ENCODE measurements at places on chromosomes 6 and 20.

DNA sequence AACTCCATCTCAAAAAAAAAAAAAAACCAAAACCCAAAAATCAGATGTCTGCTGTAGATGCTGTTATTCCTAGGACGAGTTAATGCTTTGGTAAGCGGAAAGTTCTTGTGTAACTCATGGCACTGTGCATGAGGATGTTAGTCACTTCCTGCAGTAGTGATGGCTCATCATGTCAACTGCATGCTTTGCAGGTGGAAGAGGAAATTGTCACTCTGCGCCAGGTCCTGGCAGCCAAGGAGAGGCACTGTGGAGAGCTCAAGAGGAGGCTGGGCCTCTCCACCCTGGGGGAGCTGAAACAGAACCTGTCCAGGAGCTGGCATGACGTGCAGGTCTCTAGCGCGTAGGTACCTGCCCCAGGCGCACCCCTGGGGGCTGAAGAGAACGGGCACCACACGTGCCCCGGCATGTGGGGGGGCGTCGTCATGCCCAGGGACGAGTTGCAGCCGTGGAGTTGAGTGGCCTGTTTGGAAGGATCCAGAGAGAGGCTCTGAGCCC is 8.5 kb downstream of the TPD52L2 start:
- no peak for DNase-seq

DNA sequence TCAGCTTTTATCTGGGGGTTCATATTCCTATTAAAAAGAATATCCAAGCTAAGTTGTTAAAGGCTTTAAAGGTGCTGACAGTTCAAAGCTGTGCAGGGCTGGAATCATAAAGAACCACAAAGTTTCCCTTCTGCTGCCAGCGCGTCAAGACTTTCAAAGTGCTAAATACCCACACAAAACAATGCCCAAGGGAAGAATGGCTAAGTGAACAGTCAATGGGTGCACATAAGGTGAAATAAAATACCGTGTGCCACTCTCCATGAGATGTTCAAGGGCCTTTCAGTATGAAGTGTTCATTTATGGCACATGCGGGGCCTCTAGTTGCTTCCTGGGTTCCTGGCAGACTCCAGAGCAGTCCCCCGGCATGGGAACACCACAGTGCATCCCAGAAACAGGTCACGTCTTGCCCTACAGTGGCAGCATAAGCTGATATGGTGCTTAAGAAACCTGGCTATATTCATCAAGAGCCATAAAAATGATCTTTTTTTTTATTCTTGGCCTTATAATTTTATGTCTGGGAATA is 14.1 kb downstream of the TXNDC5 start:
- DNase-seq = no peak

DNA sequence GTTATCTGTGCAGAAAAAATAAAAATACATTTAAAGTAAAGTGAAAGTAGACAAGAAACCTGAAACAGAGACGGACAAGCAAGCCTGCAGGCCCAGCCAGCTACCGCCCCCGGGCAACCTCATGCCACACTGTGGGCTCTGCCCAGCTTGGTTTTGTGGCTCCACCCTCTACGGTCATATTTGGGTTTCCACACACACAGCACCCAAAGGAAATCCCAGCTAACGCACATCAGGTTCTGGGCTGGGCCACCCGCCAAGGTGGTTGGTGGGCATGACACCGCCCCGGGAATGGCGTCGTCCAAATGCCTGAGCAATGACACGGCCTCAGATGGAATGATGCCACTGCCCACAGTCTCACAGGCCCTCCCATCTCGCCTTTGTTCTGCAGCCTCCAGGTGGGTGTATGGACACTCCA is 22.9 kb downstream of the FAM110A start:
- DNase-seq = no peak

DNA sequence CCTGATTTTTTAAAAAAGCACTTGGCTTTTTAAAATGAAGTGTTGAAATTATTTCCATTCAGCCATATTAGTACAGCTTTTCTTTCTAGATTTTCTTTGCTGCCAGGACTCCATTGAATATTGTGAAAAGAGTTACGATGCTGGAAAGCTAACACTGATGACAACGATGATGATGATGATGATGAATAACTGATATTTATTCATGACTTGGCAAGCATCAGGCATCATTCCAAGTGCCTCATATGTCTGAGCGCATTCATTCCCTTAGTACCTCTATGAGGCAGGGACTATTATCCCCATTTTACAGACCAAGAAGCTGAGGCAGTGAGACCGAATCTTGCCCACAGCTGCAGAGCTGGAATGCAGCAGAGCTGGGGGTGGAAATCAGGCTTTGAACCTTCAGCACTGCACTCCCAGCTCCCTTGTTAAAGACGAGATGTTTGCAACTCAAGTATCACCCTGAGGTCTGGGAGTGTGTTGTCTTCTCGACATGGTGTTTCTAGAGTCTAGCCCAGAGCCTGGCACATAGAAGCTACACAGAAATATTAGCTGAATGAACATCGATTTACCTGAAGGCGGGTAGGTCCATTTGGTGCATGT is 85.5 kb upstream of the FRMD1 start:
- no peak for DNase-seq

GRCh38 chr20:64099086-64099786 is 8.1 kb downstream of the NPBWR2 start:
- no peak for DNase-seq

GRCh38 chr6:358432-358831 is 33.1 kb upstream of the IRF4 start:
- peak; percentile 53 for DNase-seq

- no peak for DNase-seq
These were observed 18.2 kb upstream of the EDN1 start for GRCh38 chr6:12271997-12272396.

Measured in right lobe of liver (tissue), 6 donors.